ENCODE measurements at places on chromosomes 6 and 20.
A peak's percentile ranks its signal among the peaks of the same experiment; 100 is the strongest.

DNA sequence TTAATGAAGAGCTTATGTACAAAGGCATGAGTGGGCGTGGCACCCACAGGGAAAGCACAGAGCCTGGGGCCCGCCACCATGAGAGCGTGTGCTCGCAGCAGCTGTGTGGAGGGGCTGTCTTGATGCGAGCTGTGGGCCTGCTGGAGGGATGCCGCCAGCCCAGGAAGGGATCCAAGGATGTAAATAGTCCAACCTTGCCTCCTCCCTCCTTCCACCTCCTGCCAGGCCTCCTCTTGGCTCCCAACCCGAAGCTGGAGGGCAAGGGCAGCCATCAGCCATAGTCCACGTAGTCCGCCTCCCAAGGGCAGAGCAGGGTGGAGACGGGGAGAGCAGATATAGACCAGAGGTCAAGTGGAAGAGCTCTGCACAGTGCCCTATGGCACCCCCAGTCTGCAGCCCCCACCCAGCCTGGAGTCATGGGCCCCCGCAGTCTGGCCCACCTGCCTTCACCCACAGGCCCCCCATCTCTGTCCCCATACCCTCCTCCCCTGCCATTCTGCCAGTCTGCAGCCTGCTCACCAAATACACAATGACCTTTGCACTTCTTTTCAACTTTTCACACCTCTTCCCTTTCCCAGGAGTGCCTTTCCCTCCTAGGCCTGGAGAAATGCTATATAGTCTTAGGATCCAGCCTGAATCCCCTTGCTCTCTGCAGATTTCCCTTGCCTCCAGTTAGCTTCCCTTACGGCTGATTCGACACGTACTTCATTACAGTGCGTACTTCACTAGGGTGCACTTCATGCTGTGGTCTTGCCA is 77.1 kb downstream of the SHLD1 start:
- DNase-seq: no peak

DNA sequence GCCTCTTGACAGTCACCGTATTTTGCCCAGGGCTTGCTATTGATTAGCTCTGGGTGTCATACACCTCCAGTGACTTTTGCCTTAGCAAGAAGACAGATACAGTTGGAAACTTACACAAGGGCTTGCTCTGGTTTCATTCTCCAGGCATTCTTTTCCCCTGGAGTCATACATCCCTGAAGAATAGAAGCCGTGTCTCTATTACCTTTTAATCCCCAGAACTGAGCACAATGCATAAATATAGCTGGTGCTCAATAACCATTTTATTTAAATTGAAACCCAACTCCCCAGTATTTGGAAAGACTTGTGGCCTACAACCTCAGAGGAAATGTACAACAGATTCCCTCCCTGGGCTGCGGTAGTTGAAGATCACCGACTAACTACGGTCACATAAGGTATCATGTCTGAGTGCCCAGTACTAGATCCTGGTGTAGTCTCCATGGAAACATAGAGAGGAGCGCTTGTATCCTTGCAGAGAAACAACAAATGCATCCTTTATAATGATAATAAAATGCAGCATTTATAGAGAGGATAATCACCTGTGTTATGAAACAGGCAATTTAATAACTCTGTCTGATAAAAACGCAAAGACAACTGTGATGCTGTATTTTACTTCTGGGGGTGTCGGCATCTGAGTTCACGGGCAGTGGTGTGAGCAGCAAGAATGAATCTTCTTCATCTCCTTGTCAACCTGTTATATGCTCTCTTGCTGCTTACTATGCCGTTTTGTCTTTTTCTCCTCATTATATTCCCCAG is 401.2 kb upstream of the AGPAT4 start:
- DNase-seq: no peak

DNA sequence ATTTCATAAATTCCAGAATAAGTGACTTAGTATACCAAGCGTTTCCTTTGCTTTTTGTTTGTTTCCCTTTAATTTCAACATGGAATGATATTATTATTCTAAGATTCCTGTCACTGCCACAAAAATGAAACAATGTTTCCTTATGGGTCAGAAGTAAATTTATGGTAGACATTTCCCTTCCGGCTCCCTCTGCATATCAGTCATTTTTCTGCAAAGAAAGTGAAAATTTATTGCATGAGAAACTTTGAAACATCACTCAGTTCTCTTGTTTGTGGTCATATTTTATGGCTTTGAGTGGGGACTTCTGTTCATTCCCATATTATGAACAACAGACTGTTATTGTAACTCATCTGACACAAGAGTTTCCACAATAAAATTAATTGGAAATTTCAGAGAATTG is 97.8 kb downstream of the NKAIN2 start:
- DNase-seq: no peak

DNA sequence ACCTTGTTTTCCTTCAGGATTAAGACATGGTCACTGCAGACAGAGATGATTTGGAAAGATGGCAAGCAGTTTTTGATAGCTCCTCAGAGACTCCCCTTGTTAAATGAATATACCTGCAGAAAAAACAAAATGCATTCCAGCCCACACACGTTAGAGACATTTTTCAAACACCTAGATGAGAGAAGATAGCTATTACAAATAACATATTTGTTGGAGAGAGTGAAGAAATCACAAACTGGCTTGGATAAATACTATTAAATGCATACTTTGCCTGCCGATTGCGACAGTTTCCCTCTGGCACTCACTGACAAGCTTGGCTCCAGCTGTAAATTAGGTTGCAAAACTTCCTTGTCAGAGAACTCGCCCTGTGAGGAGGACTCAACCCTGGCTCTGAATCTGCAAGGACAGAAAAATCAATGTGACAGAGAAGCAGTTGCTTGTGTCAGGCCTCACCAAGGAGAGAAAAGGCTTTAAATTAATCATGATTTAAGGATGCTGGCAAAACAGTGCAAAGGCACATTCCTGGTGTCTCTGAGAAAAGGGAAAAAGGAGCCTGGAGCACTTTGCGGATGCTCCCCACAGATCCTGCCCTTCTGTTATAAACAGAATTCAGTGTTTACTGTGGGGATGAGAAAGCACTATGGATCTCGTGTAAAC is 423.7 kb upstream of the MARCKS start:
- peak; percentile 72 for DNase-seq

GRCh38 chr6:127458817-127459216 is 372 bp downstream of the KIAA0408 start:
- peak; percentile 42 for DNase-seq

- no peak for DNase-seq
Observed at GRCh38 chr6:79079561-79080041, 1.5 kb upstream of the PHIP start.

DNA sequence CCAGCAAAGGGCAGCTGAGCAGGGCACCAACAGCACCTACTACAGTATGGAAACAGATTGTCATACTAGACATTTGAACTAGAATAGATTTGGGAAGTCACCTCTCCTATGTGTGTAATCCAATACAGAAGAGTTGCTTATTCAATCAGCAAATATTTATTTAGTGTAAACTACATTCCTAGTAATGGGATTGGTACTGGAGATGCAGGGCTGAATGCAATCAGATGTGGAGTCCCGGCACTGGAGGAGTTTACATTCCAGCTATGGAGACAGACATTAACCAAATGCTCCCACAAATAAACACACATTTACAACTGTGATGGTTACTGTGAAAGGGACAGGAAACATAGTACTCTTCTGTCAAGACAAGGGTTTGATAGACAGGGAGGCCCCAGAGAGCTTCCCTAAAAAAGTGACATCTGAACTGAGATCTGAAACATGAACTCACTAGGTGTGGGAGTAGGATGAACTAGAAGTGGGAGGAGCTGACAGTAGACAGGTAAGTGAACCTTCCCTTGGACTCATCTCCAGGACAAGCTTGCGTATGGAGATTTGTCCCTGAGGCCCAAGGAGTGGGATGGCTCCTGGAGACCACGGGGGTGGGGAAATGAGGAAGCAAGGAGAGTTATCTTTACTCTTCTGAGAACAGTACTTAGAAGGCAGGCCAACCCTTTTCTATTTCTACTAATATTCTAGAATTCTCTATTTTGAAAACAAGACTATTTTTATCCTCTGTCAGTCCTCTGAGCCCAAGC is 420.5 kb downstream of the MAFB start:
- DNase-seq: no peak

- no peak for DNase-seq
Observed at GRCh38 chr6:170041526-170041925, 249.4 kb downstream of the DLL1 start.

DNA sequence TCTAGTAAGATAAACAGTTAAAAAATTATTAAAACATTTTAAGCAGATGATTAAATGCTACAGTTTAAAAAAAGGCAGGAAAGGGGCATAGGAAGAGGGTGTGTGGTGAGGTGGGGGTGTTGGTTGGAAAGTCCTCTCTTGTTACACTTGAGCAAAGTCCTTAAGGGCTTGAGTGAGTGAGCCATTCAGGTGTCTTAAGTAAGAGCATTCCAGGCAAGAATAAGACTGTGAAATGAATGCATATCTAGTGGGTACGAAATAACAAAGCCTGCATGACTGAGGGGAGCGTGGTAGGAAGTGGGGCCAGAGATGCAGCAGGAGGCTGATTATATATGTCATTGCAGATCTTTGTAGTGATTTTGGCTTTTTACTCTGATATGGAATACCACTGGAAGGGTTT is 5.1 kb downstream of the CDKAL1 start:
- no peak for DNase-seq

DNA sequence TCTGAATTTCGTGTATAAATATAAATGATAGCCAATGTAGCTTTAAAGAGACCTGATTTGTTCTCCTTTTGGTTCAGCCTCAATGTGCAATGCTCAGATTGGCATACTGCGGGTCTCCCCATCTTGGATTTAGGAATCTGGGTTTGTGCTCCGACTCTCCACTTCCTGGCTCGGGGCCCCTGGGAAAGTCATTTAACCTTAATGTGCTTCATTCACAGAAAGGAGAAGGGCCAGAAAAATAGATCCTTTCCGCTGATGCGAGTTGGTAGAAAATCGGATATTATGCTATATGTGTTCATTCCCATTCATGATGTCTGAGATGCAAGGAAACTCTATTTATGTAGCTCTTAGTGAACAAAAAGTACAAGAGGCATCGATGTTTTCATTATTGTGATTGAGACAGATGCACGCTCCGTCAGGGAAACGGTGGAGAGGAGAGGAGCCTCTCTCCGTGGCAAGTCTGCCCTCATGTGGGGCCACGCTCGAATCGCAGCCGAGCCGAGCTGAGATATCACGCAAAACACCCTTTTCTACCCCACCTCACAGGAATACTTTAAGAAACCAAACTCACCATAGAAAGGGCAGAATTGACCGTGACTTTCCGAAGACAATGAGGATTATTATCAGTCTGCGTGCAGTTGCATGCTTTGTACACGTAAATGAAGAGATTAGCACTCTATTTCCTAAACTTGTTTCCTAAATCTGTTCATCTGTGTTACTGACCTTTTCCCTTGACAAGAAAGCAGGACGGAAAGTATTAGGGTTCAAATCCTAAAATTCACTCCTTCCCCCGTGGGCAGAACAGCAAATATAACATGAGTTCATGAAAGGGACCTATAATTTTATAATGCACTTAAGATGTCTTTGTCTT is 136.6 kb downstream of the COL9A1 start:
- no peak for DNase-seq

- DNase-seq: no peak
Observed at GRCh38 chr6:135871296-135871695, 19.8 kb downstream of the PDE7B start.

DNA sequence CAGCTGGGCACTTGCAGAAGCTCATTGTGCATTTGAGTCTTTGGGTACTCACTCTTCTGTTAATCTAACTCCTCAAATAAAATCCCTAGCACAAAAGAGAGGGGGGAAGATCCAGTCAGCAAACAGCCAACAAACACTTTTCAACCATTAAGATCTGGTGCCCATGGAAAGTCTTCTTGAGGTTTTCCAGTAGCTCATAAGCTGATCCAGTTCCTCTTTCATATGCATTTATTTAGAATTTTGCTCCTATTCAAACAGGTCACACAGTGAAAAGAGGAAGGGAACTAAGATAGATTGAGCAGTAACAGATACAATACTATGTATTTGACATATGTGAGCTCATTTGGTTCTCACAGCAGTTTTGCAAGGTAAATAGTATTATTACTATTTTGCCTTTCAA is 38.6 kb downstream of the HLA-DPB1 start:
- DNase-seq: no peak

DNA sequence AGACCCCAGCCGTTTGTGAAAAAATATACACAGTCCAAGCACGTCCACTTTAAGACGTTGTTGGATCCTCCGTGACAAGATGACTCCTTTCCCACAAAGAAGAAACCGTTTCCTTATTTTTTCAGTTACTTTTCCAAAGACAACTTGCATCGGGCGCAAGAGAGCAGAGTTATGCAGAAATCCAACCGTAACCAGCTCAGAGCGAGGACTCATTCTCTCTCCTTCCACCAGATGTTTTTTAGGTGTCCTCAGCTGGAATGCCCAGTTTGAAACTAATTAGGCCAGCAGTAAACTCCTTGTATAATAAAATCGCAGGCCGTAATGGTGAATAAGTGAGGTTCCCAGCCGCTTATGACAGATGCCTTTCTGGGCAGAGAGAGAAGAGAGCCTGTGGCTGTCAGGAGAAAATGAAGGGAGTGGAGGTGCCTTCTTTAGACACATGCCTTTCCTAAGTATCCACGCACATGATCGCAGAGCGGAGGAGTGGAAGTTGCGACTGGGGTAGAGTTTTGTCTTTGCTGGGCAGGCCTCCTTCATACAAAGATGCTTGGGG is 2.8 kb downstream of the EYA2 start:
- no peak for DNase-seq

- no peak for DNase-seq
Observed at GRCh38 chr6:100346828-100347227, 117.9 kb downstream of the SIM1 start.

- DNase-seq: peak; percentile 42
Observed at GRCh38 chr6:159761129-159761872, 544 bp upstream of the ACAT2 start.

DNA sequence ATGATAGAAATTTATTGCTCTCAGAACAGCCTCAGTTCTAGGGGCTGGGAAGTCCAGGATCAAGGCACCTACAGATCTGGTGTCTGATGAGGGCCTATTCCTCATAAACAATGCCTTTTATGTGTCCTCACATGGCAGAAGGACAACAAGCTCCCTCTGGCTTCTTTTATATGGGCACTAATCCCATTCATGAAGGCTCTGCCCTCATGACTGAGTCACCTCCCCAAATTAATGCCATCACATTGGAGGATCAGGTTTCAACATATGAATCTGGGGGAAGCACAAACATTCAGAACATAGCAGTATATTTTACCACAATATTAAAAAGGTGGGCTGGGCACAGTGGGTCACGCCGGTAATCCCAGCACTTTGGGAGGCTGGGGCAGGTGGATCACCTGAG is 58.5 kb upstream of the CCN6 start:
- DNase-seq: no peak

DNA sequence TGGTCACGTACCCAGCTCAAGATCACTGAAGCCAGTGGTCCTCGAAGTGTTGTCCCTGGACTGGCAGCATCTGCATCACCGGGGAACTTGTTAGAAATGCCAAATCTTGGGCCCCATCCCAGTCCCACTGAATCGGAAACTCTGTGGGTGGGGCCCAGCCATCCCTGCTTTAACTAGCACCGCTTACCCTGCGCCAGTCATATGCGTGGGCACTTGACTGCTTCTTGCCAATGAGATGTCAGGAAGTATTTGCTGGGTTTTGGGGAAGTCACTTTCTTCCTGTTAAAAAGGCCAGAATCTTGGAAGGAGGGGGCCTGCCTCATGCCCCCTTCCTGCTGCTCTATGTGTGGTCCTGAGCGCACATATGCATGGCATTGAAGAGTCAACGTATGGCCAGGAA is 11.7 kb upstream of the SULF2 start:
- DNase-seq: no peak
